ENCODE measurements at places on chromosomes 3 and 15.

DNA sequence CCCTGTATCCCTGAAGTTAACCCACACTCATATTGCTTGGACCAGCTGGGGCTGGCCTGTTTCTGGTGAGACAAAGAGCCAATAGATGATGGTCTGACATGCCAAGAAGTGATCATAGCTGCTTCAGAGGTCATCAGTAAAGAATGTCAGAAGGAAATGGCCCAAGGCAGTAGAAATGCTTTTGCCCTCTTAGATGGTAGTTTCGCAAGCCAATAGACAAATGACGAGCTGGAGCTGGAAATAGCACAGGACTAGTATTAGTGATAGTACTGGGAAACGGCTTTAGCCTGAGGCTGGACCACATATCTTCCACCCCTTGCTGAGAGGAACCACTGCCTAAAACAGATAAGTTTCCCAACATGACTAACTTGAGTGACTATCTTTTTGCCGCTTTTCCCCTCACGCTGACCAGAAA is 176.1 kb upstream of the THBS1 start:
- DNase-seq = no peak

DNA sequence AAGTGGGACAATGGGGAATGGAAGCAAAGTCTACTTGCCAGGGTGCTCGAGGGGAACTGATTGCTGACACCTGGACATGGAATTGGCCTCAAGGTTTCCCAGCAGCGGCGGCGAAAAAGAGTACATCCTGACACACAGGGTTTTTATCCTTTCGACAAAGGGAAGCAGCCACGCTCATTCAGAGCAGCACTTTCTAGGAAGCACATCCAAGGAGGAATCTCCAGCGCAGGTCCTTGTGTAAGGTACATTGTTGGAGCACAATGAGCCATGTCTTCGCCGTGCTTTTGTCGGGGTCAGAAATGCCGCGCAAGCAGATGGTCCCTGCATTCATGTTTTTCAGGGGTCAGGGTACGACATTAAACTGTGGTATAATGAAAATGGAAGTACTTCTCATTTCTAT is 16.8 kb downstream of the CACNA1D start:
- no peak for DNase-seq

DNA sequence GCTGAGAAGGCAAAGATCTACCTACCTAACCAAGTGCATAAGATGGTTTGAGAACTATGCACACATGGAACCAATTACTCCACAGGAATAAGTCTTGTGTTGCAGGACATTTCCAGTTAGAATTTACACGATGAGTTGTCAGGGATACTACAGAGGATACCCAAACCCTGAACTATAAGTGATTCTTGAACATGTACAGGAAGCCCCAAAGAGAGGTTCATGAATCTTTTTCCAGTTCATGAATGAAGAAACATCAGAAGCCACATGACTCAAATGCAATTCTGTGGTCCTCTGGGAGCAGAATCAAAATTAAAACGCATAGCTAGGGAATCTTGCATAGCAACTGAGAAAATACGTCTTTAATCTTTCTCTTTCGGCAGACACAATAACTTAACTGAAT is 114.1 kb upstream of the LMCD1 start:
- DNase-seq = peak; percentile 15

- DNase-seq = no peak
These were observed 41.7 kb upstream of the CAPN7 start for GRCh38 chr3:15164340-15164739.

- no peak for DNase-seq
These were observed 122.5 kb downstream of the DNAJB8 start for GRCh38 chr3:128344052-128344735.

GRCh38 chr3:160612386-160613075 is 47.2 kb upstream of the KPNA4 start:
- peak; percentile 9 for DNase-seq

Measured in muscle of arm (tissue), 14 donors.